EL (cell line): ENCODE measurements at places on chromosomes 1 and 21.
A peak's percentile ranks its signal among the peaks of the same experiment; 100 is the strongest.

DNA sequence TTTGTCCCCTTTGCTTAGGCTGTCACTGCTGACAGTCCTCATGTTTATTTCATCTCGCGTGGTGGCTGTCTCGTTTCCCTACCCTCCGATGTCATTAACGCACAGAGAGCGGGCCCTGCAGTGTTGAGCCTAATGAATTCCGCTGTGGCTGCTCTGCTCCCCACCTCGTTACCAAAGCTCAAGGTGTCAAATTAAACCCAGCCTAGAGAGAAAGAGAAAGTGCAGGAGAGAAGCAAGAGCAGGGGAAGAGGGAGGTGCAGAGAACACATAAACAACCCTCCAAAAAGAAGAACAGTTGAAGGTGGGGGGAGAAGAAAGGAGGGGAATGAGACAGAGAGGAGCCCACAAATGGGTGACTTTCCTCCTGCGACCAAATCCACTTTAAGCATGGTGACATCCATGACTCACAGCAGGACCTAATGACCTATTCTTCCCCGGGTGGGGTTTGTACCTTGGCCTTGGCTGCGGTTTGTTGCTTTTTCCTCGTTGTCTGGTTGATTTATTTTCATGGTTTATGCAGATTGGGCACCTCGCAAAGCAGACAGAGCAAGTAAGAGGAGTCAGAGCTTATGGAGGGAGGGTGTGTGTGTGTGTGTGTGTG is 92.5 kb downstream of the PBX1 start:
- peak; percentile 42 for DNase-seq

- no peak for DNase-seq
These were observed 9.4 kb downstream of the USP48 start for GRCh38 chr1:21773585-21773984.

DNA sequence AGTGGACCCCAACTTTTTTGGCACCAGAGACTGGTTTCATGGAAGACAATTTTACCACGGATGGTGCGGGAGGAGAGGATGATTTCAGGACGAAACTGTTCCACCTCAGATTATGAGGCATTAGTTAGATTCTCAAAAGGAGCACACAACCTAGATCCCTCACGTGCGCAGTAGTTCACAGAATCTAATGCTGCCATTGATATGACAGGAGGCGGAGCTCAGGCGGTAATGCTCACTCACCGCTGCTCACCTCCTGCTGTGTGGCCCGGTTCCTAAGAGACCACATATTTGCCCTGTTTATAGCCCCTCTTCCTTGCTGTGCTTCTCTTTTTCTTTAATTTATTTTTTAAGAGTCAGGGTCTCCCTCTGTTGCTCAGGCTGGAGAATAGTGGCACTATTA is 4.6 kb downstream of the NTRK1 start:
- no peak for DNase-seq

- no peak for DNase-seq
These were observed 254.0 kb downstream of the TOMM20 start for GRCh38 chr1:234874291-234875288.

DNA sequence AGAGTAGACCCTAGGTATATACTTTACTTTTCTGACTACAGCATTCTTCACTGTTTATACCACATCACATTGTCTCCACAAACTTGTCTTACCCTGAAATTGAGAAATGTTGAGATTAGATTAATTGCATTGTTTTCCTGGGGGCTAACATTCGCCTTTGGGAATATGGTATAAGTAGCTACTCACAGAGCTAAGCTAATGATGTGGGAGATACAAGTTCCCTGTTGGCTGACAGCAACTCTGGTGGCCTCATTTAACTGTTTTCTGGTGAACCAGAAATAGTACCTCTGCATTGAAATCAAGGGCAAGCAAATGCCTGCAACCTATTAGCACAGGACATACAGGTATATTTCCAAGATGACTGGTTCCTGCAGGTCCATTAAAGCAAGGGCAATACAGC is 13.2 kb upstream of the VCAM1 start:
- no peak for DNase-seq

DNA sequence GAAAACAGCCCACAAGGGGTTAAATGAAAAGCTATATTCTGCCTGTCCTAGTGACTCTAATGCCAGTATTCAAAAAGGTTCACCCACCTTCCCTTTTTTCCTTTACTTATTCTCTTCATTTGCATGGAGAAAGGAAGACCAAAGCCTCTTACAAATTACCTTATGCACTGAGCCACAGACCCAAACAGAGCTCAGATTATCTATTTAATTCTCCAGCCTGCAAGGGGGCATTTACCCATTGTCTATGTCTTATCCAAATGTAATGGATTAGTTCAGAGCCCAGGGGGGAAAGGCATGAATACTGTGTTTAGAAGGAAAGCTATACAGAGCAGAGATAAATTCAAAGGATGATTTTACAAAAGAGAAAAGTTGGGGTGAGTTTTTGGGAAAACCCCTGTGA is 388.5 kb downstream of the OMA1 start:
- DNase-seq, result no peak

- no peak for DNase-seq
These were observed 3.0 kb upstream of the FBLIM1 start for GRCh38 chr1:15755646-15756040.

GRCh38 chr1:56803561-56804156 is 15.5 kb downstream of the FYB2 start:
- no peak for DNase-seq

DNA sequence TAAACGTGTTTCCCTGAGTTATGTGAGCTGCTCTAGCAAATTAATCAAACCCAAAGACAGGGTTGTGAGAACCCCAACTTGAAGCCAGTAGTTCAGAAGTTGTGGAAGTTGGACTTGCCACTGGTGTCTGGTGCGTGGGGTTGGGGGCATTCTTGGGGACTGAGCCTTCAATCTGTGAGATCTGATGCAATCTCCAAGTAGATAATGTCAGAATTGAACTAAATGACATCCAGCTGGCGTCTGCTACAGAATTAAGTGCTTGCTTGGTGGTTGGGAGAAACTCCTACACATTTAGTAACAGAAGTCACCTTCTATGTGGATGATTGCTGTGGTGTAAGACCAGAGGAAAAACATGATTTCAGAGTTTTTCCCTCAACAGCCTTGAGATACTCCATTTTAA is 207.4 kb downstream of the FGGY start:
- no peak for DNase-seq

GRCh38 chr21:26055841-26056264 is 114.7 kb downstream of the APP start:
- DNase-seq, result no peak

- no peak for DNase-seq
These were observed 1926.8 kb downstream of the NCAM2 start for GRCh38 chr21:22925032-22925431.

DNA sequence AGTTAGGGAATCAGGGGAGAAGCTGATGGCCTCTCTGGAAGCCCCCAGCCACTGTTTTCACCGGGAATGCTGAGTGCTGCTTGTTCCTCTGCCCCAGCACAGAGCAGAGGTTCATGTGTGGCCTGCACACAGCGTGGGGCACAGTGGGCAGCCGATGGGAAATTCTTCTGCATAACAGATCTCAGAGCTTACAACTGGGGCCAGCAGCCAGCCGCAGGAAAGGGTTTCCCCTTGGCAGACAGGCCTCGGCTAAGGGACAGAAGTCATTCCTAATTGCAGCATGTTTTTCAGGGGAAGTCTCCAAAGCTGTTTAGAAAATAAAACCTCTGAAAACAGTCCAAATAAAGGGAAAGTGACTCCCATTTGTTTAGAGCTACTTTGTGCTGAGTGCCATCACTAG is 22.6 kb downstream of the HMGB4 start:
- DNase-seq, result no peak

DNA sequence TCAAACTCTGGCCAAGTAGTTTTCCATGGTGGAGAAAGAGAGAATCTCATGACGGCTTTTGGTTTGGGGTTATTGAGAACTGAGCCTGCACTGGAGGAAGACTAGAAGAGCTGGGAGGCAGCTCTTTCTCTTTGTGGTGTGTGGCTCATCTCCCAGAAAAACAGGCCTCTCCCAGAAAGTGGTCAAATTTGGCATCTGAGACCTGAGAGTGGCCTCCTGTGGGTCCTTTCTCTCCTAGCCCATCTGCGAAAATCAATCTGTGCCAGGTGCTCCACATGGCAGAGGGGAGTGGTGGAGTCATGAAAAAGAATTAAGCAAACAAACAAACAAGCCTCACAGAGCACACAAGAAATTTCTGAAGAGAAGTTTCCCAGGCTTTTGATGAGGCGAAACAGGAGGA is 305.0 kb downstream of the ST6GALNAC3 start:
- no peak for DNase-seq

DNA sequence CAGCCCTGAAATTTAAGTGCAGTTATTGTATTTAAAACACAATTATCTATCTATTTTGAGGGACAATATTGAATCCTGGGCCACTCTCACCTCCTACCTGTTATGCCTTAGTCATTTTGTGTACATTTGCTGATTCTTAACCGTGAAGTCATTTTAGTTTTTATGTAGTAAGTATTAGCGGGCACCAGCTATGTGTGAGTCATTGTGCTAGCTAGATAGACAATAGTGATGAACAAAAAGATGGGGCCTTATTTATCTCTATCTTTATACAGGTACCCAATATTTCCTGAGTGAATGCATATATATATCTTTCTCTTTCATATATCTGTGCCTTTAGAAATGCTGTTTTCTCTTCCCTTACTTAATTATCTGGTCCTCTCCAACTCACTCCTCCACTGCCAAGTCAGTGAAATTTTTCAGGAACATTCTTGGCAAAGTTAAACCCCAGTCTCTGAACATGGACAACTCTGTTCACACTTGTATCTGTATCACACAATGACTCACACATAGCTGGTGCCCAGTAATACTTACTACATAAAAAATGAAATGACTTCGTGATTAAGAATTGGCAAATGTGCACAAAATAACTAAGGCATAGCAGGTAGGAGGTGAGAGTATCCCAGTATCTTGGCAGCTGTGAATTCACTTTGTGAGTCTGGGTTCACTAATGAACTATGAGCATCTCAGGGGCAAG is 166.0 kb upstream of the C8B start:
- no peak for DNase-seq

DNA sequence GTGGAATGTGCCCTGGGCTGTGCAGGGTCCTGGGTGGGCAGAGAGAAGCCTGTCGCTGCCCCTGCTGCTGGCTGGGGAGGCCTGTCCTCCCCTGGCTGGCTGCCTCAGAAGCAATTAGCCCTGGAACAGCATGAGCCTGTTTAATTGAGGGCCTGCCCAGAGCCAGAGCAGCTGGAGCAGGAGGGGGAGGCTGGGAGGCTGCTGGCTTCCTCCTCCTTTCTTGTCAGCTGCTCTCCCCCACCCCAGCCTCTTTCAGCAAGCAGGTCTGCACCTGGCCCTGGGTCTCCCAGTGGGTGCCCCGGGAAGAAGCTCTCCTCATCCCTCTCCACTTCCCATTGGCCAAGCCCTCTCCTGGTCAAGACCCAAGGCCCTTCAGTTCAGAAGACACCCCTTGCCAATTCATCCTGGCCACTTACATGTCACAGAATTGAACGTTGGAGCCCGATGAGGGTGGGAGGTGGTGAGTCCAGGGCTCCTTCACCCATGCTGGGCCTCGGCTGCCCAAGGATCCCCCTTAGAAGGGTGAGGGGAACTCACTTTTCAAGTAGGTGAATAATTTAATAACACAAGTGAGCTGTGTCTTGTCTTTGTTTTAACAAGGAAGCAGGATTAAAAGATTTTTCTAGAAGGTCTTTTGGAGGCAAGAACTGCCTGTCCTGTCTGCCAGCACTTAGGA is 13.2 kb downstream of the AMPD2 start:
- DNase-seq, result no peak

GRCh38 chr1:125065092-125065820 is 3880.5 kb downstream of the SRGAP2C start:
- no peak for DNase-seq

DNA sequence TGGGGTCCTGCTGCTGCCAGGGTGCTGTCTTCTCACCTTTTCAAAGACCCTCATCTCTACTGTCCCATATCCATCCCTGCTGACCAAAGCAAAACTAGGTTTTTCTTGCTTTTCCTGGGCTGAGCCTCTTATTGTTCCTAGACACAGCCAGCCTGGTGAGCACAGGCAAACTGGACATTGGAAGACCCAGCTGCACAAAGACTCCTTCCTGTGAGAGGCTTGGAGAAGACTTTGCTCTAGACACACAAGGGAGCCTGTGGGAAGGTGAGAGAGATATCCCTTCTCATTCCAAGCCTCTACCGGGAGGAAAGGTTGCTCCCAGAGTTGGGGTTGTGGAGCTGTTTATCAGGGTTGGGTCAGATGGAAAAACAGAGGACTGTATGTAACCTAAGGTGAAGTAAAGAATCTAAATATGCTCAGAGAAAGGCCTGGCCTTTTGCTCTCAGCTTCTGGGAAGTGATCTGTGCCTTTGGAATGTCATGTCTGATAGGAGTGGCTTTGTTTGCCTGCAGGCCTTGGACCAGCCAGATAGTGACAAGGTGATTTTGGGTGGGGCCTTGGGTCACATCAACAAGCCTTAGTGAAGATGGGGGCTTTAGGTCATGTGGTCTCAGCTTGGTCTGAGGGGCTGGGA is 87.6 kb upstream of the RUNX1 start:
- DNase-seq, result peak; percentile 76

DNA sequence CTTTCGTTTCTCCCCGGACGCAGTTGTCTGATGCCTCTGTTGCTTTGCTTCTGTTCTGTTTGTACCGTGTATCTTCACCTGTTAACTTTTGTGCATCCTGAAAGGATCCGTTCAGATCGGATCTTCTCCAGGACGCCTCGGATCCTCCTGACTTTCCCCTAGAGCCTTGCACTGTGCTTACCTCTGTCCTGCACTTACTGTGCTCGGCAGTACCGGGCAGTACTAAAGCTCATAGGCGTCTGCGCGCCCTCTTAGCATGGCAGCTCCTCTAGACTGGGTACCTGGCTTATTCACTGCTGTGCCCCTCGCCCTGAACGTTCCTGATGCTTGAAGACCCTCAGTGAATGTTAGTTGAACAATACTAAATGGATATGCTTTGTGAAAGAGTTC is 934 bp downstream of the SCP2 start:
- DNase-seq, result no peak

DNA sequence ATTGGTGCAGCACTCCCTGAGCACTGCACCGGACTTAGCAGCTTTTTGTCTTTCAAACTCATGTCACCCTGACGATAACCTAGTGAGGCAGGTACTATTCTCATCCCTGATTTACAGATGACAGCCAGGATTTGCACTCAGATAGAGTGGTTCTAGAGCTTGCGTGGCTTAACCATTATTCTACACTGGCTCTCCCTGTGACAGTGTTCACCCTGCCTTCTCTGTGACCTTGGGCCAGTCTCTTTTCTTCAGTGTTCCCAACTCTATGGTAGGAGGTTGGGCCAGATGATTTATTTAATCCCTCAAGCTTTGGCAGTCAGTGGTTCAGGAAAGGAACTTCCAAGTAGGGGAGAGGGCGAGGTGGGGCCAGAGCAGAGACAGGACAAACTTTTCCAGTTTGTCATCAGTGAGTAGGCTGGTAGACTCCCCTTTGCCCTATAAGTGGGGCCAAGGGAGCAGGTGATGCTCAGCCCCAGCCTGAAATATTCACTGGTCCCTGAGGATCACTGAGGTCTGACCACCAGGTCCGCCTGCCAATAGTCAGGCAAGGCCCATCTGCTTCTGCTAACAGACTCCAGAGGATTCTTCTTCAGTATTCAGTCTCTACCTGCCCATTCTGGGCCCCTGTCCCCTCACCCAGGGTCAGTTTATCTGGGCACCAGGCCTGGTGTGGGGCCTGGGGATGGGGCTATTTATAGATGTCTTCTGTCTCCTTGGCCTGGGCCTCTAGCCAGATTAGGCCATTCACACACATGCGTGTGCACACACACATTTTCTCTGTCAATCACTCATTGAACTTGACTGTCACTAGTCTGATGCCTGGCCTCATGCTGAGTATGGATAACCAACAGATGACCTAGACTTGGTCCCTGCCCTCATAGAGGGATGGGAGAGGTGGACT is 8.8 kb upstream of the FABP3 start:
- no peak for DNase-seq

GRCh38 chr1:64405833-64406232 is 64.1 kb upstream of the CACHD1 start:
- DNase-seq, result peak; percentile 13
